SIG-M5 (cell line): ENCODE measurements at places on chromosomes 7 and 10.
A peak's percentile ranks its signal among the peaks of the same experiment; 100 is the strongest.

DNA sequence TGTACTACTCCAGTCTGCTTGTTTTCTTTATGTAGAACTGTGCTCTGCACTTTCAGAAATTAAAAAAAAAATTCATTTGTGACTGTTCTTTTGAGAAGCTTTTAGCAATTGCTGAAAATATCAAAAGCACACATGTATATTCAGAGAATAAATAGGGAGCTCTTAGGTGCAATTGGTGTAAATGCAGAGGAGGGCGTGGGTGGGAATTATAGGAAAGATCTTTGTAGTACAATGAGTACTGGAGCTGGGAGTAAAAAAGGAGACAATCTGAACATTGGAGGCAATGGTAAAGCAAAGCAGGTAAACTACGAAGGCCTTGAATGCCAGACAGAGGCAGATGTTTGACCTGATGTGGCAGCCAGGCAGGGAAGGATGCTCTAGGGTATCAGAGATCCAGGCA, 267.5 kb downstream of the SORCS3 start:
- DNase-seq: no peak

DNA sequence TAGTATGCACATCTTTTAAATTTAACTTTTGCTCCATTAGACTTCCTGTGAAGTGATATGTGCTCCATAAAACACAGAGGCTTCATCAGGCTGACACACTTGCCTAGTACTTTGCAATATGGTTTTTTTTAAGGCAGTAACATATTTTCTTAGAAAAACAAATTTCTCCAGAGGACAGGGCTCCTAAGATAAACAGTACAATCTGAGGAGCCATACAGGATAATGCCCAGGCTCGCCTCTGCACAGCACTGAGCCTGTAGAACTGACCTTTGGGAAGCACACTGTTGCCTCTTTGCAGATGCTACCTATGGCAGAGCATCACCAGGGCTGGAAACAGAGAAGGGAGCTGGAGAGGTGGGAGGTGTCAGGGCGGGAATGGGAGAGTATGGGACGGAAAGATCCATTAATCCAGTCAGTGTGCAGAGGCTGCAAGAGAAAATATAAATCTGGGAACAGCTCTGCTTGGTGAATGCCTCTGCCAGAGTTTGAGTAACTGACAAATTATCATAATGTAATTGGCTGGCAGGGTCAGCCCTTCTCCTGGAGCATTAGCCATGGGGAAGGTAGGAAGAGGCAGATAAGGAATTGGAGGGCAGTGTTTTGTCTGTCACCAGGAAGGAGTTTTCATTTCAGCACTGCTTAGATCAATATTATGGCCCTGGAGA, 132.3 kb downstream of the CREB5 start:
- no peak for DNase-seq

DNA sequence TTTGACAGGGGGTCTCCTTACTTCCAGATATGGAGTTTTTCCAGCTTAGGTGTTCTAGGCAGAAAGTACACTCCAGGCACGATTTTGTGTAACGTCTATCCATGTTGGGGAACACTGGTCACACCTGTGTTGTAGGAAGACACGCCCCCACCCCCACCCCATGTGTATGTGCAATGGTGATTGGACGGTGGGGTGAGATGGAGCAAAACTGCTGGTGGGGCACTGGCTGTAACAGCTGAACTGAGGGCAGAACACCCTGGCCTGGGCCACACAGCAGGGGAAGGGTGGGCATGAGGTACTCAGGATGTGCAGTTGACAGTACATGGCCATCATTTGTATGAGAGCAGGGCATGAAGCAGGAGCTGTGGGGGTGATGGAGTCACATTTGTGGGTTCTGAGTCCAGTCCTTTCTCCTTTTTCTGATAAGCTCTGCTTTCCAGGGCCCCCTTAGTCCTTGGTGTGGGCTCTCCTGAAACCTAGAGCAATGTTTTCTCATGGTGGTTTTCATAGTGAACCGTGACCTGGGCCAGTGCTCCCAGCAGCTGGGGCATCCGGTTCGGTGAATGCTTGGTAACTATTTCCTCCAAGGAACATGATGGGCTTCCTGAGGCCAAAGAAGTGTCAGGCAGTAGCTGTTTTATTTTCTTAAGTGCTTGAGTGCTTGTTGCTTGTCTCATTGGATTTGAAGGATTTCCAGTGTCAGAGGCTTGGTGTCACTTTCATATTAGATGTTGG, 63.4 kb upstream of the AQP1 start:
- DNase-seq: no peak

DNA sequence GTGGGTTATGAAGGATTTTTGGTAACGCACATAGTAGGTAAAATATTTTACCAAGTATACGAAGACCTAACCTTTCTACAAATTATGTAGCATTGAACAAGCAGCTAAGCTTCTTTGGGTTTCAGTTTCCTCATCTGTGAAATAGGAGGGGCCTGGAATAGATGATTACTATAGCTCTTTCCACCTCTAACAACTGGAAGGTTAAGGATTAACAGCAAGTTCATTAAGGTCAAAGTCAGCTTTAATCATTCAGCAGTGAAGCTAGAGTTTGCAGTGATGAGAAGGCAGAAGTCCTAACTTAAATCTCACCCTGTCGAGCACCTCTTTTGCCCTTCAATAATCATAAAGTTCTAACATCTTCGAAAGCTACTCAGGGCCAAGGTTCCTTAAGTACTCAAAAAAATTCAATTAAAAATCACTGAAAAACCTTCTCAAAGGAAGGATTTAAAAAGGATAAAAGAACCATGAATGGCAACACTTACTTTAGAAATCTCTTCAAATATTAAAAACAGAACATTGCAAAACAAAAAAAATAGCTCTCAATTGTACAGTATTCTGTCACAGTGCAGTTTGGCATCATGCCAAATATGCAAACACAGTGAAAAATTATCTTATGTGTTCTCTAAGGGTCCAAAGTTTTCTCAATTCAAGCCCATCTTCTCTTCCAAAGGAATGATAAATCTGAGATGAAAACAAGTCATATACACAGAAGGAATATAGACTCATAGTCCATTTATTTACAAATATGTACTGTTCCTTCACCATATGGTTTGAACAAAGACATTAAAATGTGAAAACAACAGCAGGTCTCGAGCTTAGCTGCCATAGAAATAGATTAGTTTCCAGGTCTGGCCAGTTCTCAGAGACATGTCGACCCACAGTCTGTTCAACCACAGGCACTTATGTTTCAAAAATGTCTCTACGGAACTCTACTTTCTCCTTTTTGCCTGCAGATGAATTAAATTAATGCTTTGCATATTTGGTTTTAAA, 152.0 kb upstream of the SLC13A1 start:
- no peak for DNase-seq

GRCh38 chr7:158809596-158809995, 19.7 kb downstream of the ESYT2 start:
- DNase-seq: peak; percentile 27

- DNase-seq: no peak
Observed at GRCh38 chr10:45420453-45421192, 46.6 kb downstream of the ALOX5 start.

DNA sequence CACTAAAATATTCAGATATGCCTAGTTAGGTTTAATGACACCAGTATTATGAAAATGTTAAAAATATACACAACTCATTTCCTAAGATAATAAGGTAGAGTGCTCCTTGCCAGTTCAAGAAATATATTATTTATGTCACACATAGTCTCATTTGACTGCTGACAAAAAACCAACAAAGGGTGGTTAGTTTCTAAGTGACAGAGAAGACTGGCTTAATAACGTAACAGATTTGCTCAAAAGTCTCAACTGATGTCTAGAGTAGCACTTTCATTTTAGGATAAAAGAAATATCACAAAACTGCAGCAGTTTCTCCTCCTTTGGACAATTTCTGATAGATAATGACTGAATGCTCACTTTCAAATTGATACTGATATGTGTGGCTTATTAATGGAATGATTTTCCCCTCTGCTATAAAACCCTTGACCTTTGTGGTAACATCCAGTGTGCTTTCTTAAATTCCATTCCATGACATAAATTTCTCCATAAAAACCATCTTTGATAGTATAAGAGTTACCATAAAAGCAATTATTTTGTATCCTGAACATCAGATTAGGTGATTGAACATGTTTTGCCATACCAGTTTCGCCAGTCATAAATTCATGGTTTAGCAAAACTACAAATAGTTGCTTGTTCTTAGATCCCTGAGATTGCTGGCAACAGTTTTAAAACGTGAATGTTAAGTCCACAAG, 94.2 kb downstream of the NRBF2 start:
- DNase-seq: no peak

DNA sequence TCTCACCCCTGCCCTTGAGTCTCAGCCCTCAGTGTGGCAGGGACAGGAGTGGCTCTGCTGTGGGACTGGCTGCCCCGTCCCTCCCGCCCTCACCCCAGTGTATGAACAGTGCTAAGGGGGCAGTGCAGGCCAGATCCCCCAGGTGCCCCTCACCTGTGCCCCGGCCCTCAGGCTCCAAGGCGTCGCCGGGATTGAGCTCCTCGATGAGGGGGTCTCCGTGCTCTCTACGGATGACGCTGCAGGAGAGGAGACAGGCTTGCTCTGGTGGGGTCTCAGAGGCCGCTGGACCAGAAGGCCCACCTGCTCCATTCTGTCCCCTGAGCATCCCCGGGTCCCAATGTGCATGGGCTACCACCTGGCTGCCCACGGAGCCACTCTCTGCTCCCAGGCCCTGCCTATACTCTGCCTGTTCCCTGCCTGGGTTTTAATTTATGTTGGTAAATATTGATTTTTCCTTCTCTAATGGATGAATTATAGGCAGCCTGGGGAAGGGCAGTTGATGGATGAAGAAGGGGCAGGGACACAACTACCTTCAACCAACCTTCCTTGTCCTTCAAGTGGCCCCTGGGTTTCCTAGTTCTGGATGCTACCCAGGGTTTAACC, 47.2 kb downstream of the GOLGA7B start:
- DNase-seq: no peak

DNA sequence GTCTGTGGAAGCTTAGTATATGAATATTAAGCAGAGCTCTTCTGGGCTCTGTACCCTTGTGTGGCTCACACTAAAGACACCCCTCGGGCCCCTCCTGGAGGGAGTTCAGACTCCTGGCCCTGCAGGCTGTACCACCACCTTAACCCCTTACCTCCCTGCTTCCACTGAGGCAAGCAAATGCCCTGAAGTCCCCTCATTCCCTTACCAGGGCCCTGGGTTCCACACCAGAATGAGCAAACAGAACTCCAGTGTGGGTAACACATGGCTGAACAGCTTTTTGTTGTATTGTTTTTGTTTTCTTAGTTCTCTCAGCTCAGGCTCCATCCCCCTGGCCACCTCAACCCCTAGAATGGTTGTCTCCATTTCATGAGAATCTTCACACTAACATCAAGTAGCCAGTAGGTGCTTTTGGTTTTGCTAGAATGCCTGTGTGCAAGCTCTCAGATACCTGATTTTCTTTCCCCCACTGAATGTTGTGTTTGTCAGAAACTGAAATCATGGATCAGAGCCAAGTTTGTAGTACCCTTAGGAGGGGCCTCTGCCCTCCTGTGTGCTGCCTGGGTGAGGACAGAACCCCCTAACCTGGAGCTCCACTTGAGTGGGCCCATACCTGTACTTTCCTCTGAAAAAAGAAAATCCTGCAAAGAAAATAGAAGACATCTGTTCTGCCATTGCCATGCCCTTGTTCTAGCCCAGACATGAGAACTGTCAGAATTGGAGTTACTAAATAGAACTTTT, 2.8 kb upstream of the WAPL start:
- no peak for DNase-seq

- no peak for DNase-seq
Observed at GRCh38 chr10:106609470-106610266, 554.8 kb downstream of the SORCS1 start.

GRCh38 chr7:36021367-36021766, 131.7 kb upstream of the EEPD1 start:
- no peak for DNase-seq

GRCh38 chr7:155879592-155879991, 67.3 kb upstream of the SHH start:
- no peak for DNase-seq

- no peak for DNase-seq
Observed at GRCh38 chr10:88730864-88731263, 24.8 kb downstream of the LIPK start.

DNA sequence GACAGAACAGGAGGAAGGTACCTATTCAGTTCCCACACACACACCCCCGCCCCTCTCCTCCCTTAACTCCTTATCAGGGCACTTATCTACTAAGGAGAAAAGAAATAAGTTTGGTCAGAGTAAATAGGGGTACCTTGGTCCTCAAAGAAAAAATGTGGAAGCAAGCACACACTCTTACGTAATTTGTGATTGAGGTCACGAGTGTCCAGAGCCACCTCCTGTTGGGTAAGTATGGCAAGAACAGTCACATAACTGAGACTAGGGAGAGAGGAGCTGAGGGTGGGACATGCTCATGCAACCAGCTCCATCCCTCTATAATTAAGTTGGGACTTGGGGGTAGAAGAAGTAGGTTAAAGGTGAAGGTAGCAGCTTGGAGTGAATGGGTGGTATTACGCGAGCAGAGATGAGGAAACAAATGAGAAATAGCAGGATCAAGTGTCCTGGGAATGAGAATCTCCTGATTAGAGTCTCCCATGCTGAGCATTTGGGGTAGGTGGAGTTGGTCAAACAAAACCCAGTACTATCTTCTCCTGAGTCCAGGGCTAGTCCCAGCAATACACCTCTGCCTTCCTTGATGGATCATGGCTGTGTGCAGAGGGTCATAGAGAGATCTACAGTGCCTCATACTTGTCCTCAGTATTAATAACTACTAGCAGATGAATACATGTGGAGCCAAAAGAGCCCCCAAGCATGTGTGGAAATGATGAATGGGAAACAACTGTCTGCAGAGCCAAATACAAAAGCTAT, 77.1 kb downstream of the GSAP start:
- DNase-seq: no peak
